ENCODE measurements at places on chromosomes 6 and 20.

DNA sequence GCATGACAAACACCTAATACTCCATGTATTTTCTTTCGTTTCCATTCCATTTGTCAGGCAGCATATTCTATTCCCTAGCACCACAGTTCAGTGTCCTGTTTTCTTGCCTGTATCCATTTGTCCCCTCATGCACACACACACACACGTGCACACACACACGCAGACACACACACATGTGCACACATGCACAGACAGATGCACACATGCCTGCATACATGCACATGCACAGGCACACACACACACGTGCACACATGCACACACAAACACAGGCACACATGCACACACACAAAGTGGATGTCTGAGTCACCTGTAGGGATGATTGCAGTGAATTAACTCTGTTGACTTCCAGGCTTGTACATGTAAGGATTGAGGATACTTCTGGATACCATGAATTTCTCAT lies 226.7 kb upstream of the SYNDIG1 start:
- DNase-seq, result no peak

- DNase-seq, result no peak
These were observed 106.4 kb downstream of the GMPR start for GRCh38 chr6:16344756-16345155.

- no peak for DNase-seq
These were observed 343.2 kb downstream of the FRK start for GRCh38 chr6:115717472-115717871.

DNA sequence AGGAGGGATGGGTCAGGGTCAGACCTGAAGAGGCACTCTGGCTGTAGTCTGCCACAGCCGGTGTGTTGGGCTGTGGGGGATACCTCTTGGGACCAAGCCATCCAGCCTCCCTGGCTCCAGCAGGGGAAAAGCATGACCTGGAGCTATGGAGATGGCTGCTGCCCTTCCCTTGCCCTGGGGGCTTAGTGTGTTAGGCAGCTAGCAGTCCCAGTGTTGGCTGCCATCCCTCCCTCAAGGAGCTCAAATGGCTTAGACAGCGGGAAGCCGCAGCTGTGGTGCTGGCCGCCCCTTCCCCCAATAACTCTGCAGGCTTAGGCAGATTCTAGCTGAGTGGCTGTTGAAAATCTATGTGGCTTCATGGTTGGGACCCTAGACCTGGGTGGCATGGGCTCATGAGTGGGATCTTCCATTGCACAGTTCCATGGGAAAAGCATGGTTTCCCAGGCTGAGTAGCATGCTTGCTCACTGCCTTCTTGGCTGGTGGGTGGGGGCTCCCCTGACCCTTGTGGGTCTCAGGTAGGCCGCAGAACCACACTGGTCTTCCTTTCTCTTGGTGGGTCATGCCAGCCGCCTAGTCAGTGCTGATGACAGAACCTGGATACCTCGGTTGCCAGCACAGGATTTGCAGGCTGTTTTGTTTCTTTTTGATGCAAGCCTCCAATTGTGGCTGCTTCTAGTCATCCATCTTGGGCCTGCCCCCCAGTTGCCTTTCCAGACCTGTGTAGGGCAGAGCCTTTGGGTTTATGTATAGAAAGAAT lies 69.0 kb upstream of the AHI1 start:
- DNase-seq, result no peak

DNA sequence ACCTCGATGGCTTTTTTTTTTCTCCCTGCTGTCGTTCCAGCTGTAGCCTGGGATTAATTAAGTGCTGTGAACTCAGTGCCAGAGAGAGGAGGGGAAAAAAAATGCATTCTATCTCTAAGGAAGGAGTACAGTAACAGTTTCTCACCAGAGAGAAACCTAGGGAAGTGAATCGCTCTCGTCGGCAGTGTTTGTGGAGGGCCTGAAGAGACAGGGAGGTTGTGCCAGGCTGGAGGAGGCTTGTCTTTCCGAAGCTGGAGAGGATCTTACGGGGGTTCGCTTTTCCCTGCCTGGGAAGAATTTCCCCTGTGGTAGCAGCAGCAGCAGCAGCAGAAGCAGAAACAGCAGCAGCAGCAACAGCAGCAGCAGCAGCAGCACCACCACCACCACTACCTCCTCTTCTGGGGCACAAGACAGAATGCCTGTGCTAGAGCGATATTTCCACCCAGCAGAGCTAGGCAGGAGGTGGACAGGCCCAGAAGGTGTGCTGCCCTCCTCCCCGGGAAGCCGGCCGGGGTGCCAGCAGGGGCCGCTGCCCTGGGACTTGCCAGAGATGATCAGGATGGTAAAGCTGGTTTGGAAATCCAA lies 186.5 kb downstream of the PDE7B start:
- DNase-seq, result no peak

- no peak for DNase-seq
These were observed 129.0 kb downstream of the MMS22L start for GRCh38 chr6:97154015-97154414.

DNA sequence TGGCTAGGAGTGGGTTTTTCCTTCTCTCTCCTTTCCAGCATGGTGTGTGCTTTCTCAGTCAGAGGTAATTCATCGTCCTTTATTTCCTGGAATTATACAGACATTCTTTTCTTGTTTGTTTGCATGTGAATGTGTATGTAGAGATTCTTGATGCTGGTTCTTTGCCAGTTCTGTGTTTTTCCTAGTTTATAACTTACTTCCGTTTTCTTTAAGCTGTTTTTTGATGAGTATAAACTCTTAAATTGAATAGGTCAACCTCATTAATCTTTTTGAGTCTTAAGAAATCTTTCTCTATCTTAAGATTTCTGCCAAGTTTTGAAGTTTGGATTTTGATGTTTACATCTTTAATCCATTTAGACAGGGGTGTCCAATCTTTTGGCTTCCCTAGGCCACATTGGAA lies 38.7 kb downstream of the IGF2R start:
- DNase-seq, result no peak

DNA sequence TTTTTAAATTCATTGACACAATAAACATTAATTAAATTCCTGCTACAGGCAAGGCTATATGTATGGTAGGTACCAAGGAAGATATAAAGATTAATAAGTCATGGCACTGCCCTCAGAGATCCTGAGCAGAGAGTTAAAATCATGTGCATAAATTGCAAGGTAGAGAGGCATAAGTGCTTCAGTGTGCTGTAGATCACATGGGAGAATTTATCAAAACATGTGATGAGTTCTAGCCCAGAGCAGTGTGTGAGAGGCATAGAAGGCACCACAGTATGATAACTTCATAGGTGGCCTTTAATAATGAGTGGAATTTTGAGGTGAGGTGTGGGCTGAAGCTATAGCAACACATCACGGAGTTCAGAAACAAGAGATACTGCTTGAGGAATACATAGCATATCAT lies 465.9 kb upstream of the RNF217 start:
- no peak for DNase-seq

- DNase-seq, result no peak
These were observed 19.5 kb downstream of the KIF3B start for GRCh38 chr20:32296819-32297420.

- no peak for DNase-seq
These were observed 710.5 kb downstream of the RFPL4B start for GRCh38 chr6:113057567-113058053.

DNA sequence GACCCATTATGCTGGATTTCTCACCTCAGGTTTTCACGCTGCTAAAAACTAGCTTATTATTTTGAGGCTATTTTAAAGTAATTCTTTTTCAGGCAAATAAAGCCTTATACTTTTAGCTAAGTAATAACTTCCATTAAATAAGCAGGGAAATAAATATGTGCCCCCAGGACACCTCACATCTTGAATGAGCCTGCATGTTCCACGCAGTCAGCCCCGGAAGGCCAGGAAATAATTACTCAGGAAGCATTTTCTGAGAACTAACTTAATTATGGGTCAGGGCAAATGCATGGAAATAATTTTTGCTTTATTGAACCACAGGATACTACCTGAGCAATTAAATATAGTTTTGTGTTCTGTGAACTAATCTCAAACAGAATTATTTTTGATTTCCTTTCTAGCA lies 41.1 kb downstream of the STX7 start:
- DNase-seq, result no peak

DNA sequence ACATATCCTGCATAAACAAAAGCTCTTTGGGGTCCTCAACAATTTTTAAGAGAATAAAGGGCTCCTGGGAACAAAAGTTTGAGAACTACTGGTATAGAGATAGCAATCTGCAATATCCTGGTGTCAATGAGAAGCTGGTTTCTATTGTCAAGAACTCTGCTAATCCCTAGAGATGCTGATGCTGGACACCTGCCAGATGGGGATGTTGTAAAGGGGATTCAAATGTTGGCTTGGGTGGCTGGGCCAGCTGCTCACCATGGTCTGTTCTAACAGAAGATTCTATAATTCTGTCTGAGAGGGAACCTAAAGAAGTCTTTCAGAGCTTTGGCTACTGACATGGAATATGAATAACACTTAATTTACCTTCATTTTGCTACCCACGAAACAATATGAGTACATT lies 137.8 kb downstream of the BTBD9 start:
- no peak for DNase-seq

DNA sequence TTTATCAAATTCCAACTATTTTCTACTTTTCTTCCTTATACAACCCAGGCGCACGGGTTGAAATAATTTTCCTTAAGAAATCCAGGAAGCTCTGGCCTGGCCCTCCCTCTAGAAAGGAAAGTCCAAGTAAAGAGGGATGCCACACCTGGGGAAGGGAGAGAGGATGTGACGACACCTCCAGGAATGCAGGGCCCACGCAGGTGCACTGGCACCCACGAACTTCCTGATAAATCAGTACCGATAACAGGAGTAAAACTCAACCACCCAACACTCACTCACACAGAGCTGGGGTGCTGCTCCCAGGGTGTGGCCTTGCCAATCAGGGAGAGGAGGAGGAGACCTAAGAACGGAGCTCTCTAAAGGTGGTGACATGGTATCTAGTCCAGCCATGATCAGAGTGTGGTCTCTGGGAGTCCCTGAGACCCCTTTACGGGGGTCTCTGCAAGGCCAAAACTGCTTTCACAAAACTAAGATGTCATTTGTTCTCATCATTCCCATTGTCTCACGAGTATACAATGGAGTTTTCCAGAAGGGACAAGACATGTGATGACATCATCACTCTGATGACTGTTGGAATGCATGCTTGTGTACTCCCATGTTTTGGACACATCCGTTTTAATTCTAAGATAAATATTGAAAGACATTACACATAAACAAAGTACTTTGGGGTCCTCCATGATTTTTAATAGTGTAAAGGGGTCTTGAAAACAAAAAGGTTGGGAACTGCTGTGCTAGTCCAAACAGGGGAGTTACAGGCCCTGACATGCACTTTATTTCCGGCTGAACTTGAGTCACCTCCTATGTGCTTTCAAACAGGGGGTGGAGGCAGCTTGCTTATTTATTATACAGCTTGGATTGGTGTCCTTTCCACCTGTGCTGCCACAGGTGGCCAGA lies 2.2 kb upstream of the PARD6B start:
- DNase-seq, result no peak

- DNase-seq, result no peak
These were observed 46.5 kb upstream of the PLCB4 start for GRCh38 chr20:9022376-9022775.

DNA sequence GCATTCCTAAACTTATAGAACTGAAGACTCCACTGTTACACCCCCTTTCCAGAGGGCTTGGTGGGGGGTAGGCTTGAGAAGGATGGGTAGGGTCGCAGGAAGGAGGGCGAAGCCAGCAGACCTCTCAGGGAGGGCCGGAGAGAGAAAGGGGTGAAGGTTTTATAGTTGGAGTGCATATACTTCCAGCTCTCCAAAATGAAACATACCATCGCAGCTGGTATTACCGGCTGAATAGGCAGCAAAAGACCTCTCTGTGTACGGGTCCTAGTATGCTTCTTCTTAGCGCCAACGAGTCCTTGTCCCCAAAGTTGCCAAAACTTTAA lies 1.0 kb upstream of the VGLL2 start:
- no peak for DNase-seq

- no peak for DNase-seq
These were observed 332.9 kb downstream of the KIF16B start for GRCh38 chr20:16240355-16240754.

GRCh38 chr20:34104059-34104458 lies 8.0 kb downstream of the EIF2S2 start:
- no peak for DNase-seq

DNA sequence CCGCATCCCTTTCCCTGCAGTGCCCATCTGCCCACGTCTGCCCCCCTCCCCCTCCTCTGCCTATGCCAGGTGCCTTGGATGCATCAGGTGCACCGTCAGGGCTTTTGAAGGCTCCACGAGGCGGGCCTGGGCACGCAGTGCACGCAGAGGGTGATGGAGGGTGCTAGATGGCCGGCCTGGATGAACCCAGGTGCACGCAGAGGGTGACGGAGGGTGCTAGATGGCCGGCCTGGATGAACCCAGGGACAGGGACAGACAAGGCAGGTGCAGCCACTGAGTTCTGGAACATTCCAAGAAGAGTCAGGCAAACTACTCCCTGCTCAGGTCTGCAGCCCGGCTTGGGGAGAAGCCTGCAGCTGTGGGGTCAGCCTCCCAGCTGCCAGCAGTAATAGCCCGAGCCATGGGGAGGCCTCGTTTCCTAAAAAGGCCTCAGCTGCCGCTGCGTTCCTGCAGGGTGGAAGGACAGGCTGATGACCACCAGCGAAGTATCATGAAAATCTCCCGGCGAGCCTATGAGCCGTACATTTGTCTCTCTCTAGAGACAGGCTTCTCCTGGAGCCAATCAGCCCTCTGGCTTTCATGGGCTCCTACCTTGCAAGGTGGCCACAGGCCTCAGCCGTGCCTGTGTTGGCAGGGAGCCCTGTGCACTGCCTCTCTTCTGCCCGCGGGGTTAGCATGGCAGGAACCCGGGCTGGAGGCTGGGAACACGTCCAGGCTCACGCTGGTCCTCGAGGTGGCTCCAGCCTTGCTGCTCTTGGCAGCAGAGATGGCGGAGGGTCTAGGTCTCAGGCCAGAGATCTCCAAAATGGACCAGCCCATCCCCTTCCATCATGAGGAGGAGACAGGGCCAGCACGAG lies 29.6 kb downstream of the NTSR1 start:
- no peak for DNase-seq

- DNase-seq, result no peak
These were observed 27.0 kb downstream of the ELOVL2 start for GRCh38 chr6:11017090-11017489.

DNA sequence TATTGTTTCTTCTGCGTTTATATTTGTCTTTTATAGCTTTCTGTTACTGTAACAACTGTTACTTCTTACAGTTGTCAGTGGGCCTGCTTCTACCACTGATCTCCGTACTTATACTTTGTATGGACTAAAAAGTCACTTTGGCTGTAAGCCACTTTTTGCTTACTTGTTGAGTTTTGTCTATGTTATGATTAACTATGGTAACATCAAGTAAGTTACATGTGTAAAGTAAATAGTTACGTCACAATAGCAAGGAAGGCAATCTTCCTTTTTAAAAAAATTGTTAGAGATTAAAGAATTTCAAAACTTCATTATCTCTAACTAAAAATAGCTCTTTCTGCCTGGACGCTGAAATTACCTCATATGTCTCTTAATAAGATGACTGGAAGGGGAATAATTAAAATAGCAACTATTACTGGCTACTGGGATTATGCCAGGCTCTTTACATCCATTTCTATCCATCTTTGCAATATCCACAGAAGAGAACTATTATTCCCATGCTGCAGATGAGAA lies 10.9 kb downstream of the TFB1M start:
- no peak for DNase-seq

- DNase-seq, result no peak
These were observed 158.3 kb downstream of the SYCP2 start for GRCh38 chr20:59774921-59775686.
